Mucosa of descending colon (tissue), 3 donors: ENCODE measurements at places on chromosomes 6 and 20. TPM values are rescaled to one million over a fixed set of nuclear protein-coding genes. Genes with fewer than 3 reads are reported as not detected.

- peak; percentile 81 for DNase-seq
These were observed 22.6 kb upstream of the SH3BGRL2 start for GRCh38 chr6:79608334-79609224.

DNA sequence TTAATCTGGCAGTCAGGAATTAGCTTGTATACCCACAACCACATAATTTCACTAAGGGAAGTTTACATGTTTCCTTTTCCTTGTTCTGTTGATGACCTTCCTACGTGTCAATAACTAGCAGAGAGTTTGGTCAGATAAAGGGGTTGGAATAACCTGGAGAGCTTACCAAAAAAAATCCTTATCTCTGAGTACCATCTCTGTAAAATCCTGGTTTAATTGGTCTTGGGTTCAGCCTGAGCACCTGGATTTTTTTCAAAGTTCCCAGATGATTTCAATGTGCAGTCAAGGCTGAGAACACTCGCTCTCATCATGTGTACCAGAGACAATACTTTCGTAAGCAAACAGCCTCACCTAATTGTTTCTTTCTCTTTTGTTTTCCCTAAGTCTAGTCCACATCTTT, 483.8 kb upstream of the FLRT3 start:
- no peak for DNase-seq

Gene SS18L1
- total RNA-seq, result 13.2 TPM

Gene ADAM33
- 9.7 TPM for total RNA-seq

DNA sequence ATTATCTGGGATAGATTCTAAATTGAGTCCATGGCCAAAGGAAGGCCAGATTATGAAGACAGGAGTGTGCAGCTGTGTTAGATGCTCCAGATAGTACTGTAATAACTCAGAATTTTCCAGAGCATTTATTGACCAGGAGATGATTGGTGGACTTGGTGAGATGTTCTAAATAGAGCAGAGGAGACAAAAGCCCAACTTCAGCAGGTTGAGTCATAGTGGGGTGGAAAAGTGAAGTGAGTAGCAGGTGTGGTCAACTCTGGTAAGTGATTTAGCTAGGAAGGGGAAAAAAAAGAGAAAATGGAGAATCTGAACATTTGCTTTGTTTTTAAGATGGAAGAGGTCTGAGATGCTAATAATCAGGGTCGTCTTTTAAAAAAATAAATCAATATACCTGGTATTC, 227.4 kb downstream of the TMEM200A start:
- DNase-seq, result no peak
